RPMI8226 (cell line): ENCODE measurements at places on chromosomes 16 and 17.

- peak; percentile 37 for DNase-seq
Observed at GRCh38 chr16:69190598-69190997, 3.6 kb downstream of the SNTB2 start.

GRCh38 chr16:29290631-29291247, 115.8 kb downstream of the NPIPB11 start:
- peak; percentile 98 for DNase-seq

GRCh38 chr17:47732399-47733046, 513 bp upstream of the TBX21 start:
- no peak for DNase-seq

DNA sequence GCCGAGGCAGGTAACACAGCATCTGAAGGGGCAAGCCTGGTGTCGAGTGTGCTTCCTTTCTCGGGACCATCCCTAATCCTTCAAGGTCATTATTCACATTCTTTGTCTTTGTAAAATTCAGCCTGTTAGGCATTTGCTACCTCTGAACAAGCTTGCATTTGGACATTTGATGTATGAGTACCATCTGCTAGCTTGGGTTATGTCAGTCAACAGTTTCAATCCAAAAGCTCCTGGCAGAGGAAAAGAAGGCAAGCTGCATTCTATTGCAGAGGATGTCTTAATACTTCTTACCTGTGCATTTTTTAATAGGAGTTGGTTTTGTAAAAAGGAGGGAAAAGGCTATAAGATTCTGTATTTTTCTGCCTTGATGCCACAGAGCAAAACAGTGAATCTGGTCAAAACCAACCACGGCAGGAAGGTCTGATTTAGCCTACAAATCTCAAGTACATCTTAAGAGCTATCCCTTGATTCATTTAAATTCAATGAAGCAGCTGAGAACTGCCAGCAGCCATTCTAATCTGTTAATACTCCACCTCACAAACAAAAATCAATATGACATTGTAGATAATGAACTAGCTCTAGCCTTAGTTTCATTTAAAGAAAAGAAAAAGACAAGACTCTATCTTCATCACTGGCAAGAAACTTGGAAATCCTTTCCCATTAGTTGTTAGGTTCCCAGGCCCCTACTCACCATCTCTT, 39.0 kb downstream of the TEX2 start:
- DNase-seq = no peak
